ENCODE measurements at places on chromosomes 5 and 9.
A peak's percentile ranks its signal among the peaks of the same experiment; 100 is the strongest.

DNA sequence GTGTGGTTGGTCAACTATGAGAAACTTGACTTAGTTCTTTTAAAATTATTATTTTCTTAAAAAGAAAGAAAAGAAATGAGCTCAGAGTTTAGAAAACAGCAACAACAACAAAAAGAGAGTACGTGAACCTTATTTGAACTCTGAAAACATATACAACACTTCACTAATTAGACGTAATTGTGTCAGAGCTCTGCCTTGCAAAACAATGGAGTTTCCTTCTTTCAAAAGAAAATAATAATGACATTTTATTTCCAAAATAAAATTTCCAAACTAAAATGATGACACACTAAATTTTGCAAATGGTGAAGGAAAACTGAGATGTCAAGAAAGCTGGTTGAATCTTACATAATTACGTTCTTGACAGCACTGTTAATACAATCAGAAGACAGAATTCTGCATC lies 15.4 kb downstream of the ROR2 start:
- DNase-seq: no peak

GRCh38 chr5:34547300-34548085 lies 108.6 kb upstream of the RAI14 start:
- no peak for DNase-seq

GRCh38 chr5:172768573-172769341 lies 2.2 kb downstream of the DUSP1 start:
- peak; percentile 74 for DNase-seq

- DNase-seq: no peak
Measured at GRCh38 chr9:135516132-135516860, 4.9 kb upstream of the LCN1 start.

GRCh38 chr5:59034498-59035186 lies 451.8 kb downstream of the RAB3C start:
- DNase-seq: peak; percentile 77

GRCh38 chr9:132055756-132056155 lies 23.9 kb downstream of the MED27 start:
- no peak for DNase-seq

DNA sequence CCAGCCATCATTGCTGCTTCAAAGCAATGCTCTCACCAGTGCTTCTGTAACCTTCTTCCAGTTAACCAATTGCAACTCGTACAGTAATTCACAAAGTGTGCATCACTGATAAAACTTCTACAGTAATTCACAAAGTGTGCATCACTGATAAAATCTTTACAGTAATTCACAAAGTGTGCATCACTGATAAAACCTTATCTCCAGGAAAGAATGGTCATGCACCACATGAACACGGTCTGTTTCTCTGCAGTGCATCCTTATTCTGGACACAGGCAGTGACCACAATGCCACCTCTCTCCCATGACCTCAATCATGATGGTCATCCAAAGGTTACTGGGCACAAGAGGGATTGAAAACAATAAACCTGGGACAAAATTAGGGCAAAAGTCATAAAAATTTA lies 153.6 kb downstream of the TSSK1B start:
- no peak for DNase-seq

DNA sequence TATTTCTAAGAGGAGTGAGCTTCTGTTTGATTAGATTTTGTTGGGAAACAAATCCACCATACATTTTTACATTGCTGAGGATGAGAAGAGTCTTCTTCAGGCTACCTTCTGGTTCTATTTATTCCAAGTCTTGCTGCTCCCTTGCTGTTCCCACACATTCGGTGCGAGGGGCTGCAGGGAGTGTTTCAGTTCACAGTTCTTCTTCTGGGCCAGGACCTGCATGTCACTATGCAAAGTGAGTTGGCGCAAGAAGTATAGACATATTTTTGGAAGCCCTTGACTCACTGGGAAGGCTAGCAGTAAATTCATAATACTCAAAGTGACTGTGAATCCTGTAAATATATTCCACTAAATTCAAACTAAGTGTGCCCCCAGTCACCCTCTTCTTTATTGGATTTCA lies 657.9 kb downstream of the TAF11L14 start:
- no peak for DNase-seq

GRCh38 chr5:103522586-103522985 lies 40.0 kb downstream of the NUDT12 start:
- peak; percentile 56 for DNase-seq

Measured in GM23248 (cell line).